ENCODE measurements at places on chromosomes 4 and X. TPM values are rescaled to one million over a fixed set of nuclear protein-coding genes. Genes with fewer than 3 reads are reported as not detected.
A peak's percentile ranks its signal among the peaks of the same experiment; 100 is the strongest.

The COL4A6 gene
- total RNA-seq: 0.05 TPM

- H3K36me3 ChIP-seq: no peaks in the 10 kb centered on the region
- no peak overlapping the region for H3K27ac ChIP-seq
- no peak for DNase-seq
- H3K27me3 ChIP-seq: peaks cover 6% of the 10 kb centered on the region
These were observed 285.0 kb downstream of the SHOX start for GRCh38 chrX:915427-916229.

GRCh38 chrX:76148041-76148665 is 24.7 kb upstream of the PBDC1 start:
- H3K36me3 ChIP-seq: no peaks in the 10 kb centered on the region
- peak overlapping the region; percentile 60 for H3K27ac ChIP-seq
- H3K27me3 ChIP-seq: peaks cover 3% of the 10 kb centered on the region
- peaks cover 4% of the 10 kb centered on the region for H3K4me1 ChIP-seq

DNA sequence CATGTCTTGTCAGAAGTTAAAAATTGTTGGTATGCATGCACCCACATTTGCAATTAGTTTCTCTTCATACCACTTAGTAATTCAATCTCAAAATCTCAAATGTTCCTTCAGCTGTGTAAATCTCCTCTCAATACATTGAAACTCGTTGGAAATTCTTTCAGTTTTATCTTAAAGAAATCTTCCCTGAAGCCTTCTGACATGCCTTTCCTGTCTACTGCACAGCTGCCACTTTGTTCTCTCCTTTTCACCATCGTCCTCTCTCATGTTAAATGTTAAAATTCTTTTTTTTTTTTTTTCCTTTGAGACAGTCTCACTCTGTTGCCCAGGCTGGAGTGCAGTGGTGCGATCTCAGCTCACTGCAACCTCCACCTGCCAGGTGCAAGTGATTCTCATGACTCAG is 30.9 kb downstream of the MCUB start:
- no peaks in the 10 kb centered on the region for H3K36me3 ChIP-seq
- H3K27ac ChIP-seq: no peak overlapping the region
- no peaks in the 10 kb centered on the region for H3K27me3 ChIP-seq
- H3K4me3 ChIP-seq: no peak overlapping the region

The PABPC4L gene
- total RNA-seq: 0.47 TPM

The MEPE gene
- total RNA-seq: not detected

DNA sequence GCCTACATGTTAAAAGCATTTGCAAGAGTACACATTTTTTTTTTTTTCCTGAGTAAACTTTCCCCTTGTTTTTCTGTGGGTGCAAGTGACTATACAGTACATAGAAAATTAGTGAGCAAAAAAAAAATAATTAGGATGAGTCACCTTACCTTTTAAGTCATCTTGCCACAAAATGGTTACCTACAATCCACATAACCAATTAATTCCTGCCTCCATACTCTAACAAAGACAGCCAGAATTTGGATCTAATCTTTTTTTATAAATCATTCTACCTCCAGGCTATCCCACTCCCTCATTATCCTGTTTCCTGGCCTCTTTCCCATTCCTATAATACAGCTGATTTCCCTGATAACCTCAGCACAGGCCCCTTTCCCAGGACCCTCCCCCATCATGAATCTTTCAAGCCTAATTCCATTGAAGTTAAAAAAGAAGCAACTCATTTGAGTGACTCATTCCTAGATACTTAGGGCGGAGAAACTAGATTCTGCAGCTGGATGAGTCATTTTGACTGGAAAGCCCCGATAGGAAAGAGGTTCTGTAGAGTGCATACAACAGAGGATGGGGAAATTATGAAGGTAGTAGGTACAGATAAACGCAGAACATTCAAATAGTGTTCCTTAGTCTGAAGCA is 128.2 kb downstream of the C4orf51 start:
- no peak overlapping the region for H3K4me3 ChIP-seq
- H3K27ac ChIP-seq: no peak overlapping the region
- H3K27me3 ChIP-seq: peaks cover 3% of the 10 kb centered on the region
- peaks cover 26% of the 10 kb centered on the region for H3K36me3 ChIP-seq

DNA sequence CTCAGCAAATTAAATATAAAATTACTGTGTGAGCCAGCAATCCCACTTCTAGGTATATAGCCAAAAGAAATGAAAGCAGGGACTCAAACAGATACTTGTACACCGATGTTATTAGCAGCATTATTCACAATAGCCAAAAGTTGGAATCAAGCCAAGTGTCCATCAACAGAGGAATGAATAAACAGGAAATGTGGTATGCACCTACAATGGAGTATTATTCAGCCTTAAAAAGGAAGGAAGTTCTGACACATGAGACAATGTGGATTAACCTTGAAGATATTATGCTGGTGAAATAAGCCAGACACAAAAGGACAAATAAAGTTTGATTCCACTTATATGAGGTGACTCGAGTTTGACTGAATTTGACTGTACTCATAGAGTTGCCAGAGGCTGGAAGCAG is 108.3 kb upstream of the DUSP21 start:
- no peaks in the 10 kb centered on the region for H3K36me3 ChIP-seq
- H3K27ac ChIP-seq: no peak overlapping the region
- H3K4me1 ChIP-seq: no peaks in the 10 kb centered on the region

The STOX2 gene
- 26.7 TPM for total RNA-seq

- H3K27ac ChIP-seq: no peak overlapping the region
- peaks cover 1% of the 10 kb centered on the region for H3K27me3 ChIP-seq
- no peak overlapping the region for H3K4me3 ChIP-seq
- no peaks in the 10 kb centered on the region for H3K36me3 ChIP-seq
- no peak for DNase-seq
- peaks cover 2% of the 10 kb centered on the region for H3K4me1 ChIP-seq
These were observed 4.6 kb upstream of the SOWAHD start for GRCh38 chrX:119753639-119754257.

The C4orf51 gene
- total RNA-seq: not detected

The GAGE13 gene
- not detected for total RNA-seq

GRCh38 chrX:109926743-109927662 is 75.9 kb upstream of the TMEM164 start:
- no peak overlapping the region for H3K27ac ChIP-seq
- H3K27me3 ChIP-seq: no peaks in the 10 kb centered on the region
- H3K36me3 ChIP-seq: no peaks in the 10 kb centered on the region
- H3K4me1 ChIP-seq: no peaks in the 10 kb centered on the region
- no peak for DNase-seq

- peaks cover 8% of the 10 kb centered on the region for H3K27me3 ChIP-seq
- no peaks in the 10 kb centered on the region for H3K36me3 ChIP-seq
- H3K27ac ChIP-seq: no peak overlapping the region
These were observed 1.0 kb upstream of the RNF150 start for GRCh38 chr4:141133999-141134995.

DNA sequence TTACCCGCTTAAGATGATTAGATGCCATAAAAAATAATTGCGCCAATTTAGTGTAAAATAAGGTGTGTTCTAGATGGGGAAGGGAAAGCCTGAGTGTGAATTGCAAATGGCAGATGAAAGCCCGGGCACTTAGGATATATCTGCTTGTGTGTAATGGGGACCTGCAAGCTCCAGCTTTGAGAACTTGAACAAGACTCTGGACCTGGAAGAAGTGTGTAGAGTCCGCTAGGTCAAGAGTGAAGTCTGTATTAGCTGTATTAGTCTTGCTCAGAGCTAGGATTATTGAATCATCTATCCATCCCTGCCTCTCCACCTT is 4.2 kb downstream of the NEUROG2 start:
- H3K36me3 ChIP-seq: peaks cover 10% of the 10 kb centered on the region
- peaks cover 41% of the 10 kb centered on the region for H3K27me3 ChIP-seq
- peaks cover 23% of the 10 kb centered on the region for H3K4me1 ChIP-seq
- DNase-seq: no peak

The NOX1 gene
- total RNA-seq: not detected

The GPRASP2 gene
- 24.6 TPM for total RNA-seq

DNA sequence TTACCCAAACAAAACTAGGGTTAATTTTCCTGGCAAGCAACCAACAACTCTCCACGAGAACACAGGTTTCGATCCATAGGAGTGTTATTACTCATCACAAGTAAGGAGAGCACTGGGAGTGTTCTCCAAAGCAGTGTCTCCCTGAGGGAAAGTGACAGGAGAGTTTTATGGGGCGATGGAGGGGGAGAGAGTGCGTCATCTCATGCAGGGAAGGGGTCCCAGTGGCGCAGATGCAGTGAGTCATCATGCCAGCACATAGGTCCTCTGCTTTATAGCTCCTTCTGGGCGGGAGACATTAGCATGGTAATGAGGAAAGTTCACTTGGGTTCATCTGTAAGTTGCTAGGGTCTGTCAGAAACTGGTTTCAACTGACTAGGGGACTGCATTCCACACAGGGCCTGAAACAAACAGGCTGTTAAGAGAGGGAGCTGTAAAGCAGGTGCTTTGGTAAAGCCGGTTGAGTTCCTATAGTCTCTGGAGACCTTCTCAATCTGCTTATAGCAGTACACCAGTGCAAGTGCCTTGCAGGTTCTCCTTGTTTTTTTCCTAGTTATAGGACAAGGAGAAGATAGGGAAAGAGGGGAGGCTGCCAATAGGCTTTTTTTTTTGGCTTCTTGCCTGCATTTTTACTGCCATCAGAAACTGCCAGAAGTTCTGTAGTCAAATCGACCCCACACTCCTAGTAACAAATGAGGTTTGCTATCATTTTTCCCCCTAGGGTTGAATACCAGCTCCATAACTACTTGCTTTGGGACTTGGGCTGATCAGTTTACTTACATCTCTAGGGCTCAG is 12.8 kb upstream of the BOD1L1 start:
- peaks cover 2% of the 10 kb centered on the region for H3K27me3 ChIP-seq
- no peak for DNase-seq
- no peak overlapping the region for H3K27ac ChIP-seq
- H3K4me3 ChIP-seq: no peak overlapping the region
- H3K4me1 ChIP-seq: peaks cover 6% of the 10 kb centered on the region

DNA sequence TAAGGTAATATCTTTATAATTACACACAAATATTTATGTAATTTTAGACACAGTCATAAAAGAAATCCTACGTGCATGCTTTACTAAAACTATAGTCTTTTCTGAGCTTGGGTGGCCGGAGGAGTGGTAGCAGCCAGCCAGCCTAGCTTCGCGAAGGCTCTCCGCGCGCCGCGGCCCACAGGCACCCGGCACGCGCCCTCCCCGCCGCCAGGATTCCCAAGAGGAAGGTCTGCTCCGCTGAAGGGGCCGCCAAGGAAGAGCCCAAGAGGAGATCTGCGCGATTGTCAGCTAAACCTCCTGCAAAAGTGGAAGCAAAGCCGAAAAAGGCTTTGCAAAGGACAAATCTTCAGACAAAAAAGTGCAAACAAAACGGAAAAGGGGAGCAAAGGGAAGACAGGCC is 8.7 kb upstream of the PJA1 start:
- H3K4me3 ChIP-seq: no peak overlapping the region
- peak; percentile 32 for DNase-seq
- no peaks in the 10 kb centered on the region for H3K36me3 ChIP-seq
- no peaks in the 10 kb centered on the region for H3K27me3 ChIP-seq

- no peak overlapping the region for H3K27ac ChIP-seq
- no peaks in the 10 kb centered on the region for H3K4me1 ChIP-seq
- no peaks in the 10 kb centered on the region for H3K27me3 ChIP-seq
- H3K36me3 ChIP-seq: no peaks in the 10 kb centered on the region
- DNase-seq: no peak
These were observed 2498.1 kb downstream of the PCDH7 start for GRCh38 chr4:33218238-33218637.

DNA sequence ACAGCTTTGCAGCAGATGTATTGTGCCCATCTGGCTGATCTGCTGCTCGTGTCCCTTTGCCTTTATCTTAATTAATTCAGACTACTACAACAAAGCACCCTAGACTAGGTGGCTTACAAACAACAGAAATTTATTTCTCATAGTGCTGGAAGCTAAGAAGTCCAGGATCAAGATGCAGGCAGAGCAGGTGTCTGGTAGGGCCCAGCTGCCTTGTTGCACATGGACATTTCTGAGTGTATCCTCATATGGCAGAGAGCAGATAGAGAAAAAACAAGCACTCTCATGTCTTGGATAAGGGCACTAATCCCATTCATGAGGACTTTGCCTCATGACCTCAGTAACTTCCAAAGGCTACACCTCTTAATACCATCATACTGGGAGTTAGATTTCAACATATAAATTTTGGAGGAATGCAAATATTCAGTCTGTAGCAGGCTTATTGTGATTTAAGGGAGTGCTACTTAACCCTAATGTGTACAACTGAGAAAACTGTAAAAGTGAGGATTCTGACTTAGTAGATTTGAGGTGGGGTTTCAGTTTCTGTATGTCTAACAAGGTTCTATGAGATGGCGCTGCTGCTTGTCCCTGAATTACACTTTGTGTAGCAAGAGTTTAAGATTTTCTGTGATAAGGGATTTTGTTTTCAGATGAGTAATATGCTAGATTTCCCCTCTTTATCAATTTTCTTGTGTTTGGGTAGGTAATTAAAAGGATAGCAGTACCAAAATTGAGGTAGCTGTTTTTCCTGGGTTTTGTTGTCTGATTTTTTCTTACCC is 473.2 kb upstream of the TECRL start:
- H3K27ac ChIP-seq: peak overlapping the region; percentile 97
- peaks cover 5% of the 10 kb centered on the region for H3K27me3 ChIP-seq
- no peaks in the 10 kb centered on the region for H3K36me3 ChIP-seq
- H3K4me3 ChIP-seq: peak overlapping the region; percentile 53
- peak; percentile 33 for DNase-seq
- peaks cover 10% of the 10 kb centered on the region for H3K4me1 ChIP-seq

GRCh38 chrX:149495573-149496071 is 9.5 kb downstream of the IDS start:
- H3K36me3 ChIP-seq: no peaks in the 10 kb centered on the region
- no peak overlapping the region for H3K27ac ChIP-seq
- DNase-seq: no peak
- H3K4me1 ChIP-seq: peaks cover 3% of the 10 kb centered on the region

The TLR10 gene
- not detected for total RNA-seq

DNA sequence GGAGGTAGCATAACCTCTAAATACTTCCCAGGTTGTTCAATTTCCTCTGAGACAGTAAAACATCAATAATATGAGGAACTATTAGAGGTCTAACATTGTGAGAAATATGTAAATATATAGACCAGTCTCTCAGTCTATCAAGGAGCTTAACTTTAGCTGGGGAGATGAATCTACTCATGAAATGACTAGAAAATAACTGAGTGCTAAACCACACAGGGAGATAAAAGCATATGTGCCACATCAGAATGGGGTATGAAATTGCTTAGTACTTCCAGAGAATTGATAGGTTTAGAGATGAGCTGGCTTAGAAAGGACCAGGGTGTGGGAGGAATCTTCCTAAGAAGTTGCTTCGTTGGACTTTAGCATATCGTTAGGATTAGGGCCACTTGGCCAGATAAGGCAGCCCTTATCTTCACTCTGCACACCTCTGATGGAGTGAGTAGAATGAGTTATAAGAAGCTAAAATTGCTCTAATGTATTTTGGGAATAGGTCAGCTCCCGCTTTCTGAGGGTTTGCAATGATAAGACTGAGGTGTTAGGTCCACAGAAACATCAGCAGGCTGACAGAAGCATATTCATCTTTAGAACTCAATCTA is 299.2 kb downstream of the UNC5C start:
- no peak overlapping the region for H3K27ac ChIP-seq
- DNase-seq: no peak
- H3K27me3 ChIP-seq: peaks cover 6% of the 10 kb centered on the region
- peaks cover 9% of the 10 kb centered on the region for H3K4me1 ChIP-seq
- H3K4me3 ChIP-seq: no peak overlapping the region
